ENCODE measurements at places on chromosomes 4 and X.
A peak's percentile ranks its signal among the peaks of the same experiment; 100 is the strongest.

- DNase-seq: no peak
Observed at GRCh38 chr4:83923341-83923740, 387.4 kb downstream of the GPAT3 start.

GRCh38 chr4:93066749-93067148 lies 761.8 kb upstream of the ATOH1 start:
- DNase-seq: no peak

DNA sequence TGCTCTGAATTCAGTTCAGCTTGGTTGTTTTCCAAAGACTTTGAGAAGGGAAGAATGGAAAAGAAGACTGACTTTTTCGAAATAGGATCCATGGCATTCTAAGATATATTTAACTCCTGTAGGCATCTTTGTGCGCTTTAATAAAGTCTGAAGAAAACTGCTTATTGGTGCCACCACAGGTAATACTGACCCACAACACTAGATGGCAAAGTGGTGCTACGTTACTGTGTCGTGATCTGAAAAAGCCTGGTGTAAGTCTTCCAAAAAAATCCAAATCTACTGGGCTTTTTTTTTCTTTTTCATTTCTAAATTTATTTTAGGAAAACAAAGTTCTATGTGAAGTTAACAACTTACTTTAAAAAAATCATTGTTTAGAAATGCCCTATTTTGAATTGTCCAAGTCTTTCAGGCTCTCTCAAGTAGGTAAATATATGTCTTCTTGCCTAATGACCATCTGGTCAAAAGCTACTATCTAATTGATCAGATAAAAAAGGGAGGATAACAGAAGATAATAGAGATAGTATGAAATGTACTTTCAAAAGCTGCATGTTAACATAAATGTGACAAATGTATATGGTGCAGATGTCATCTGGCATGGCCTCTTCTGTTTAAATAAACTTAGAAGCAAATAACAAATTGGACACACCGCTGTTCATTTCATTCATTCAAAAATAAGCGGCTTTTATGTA lies 47.0 kb upstream of the MID1IP1 start:
- DNase-seq: peak; percentile 38

- DNase-seq: no peak
Observed at GRCh38 chrX:118148737-118149136, 32.1 kb upstream of the KLHL13 start.

DNA sequence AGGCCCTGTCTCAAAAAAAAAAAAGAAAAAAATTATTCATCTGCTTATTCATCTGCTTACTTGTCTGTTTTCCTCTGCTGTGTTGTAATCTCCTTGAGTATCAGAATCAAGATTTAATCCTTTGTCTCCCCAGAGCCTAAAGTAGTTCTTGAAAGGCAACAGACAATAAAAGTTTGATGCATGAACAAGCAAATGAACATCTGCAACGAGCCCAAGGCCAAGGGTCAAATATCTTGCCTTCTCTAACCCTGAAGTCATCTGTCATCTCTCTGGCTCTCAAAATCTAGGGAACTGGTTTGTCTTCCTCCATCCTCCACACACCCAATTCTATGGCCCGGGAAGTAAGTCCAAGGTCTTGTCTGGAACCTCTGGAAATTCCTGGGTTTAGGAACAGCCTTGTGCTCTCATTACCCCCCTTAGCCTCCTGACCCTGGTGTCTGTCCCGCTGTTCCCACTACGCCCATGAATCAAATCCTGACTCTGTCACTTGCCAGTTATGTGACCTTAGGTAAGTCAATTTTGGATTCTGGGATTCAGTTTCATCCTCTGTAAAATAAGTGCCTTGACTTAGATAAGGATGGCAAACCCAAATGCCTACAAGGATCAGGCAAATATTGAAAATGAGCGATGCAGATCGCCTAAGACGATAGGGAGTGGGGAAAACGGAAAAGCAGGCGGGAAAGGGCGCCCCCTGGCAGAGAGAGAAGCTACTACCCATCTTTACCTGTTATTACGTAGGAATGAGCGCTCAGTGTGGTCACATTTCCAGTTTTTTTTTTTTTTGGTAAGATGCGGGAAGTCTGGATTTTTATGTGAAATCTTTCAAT lies 102.7 kb upstream of the DHX15 start:
- DNase-seq: no peak

DNA sequence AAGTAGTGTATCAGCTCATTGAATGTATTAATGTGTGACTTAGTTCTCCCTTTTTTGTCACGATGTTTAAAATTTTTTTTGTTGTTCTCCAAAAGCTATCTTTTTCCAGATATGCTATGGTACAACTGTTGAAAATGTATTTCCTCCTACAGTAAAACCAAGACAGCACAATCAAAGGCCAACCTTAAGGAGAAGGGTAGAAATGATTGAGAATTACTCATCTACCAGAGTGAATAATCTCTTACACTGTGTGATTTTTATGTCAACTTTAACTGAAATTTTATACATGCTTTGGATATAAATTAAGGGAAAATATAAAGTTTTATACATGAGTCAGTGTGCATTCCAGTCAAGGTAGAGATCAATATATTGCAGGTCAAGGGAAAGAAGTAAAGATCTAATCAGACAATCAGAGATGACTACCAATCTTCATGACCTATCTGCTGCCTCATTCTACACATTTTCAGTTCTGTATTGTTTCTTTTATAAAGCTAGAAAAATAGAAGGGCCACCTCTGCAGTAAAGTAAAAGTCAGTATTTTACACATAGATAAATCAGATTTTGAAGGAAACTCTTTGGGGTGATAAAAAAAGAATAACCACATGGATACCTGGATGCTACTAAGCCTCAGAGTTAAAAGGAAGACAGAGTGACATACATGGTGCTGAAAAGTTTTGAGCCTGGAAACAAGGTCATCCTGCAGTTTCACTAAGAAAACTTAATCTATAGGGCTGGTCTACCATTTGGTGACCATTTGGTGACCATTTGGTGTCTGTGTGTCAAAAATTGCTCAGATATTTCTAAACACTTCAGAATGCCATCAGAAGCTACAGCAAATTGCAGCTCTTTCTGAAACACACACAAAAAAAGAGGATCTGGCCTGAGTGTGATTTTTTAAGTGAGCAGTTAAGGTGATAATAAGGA lies 1.6 kb downstream of the FAM13A start:
- DNase-seq: no peak

DNA sequence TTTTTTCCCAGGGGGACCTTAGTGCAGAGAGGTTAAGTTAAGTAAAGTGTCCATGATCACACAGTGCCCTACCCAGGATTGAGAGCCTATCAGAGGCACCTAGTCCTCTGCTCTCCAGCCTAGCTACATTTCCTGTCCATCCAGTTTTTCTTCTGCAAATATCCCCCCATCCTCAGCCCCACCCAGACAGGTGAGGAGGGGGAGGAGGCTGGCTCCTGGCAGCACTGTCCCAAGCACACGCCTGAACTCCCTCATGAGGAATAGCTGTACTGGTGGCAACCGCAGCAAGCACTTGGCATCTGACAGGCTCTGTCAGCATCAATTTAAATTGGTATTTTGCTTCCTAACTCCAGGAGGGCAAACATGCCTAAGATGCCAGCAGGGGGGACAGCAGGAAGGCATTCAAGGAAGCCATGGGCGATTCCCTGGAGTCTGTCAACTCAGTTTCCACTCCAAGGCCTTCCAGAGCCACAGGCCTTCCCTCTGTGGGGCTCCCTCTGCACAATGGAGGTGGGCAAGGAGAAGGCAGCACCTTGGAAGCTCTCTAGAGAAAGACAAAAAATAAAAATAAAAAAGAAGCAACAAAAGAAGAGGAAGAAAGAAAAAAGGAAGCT lies 6.4 kb upstream of the FRMPD3 start:
- no peak for DNase-seq

DNA sequence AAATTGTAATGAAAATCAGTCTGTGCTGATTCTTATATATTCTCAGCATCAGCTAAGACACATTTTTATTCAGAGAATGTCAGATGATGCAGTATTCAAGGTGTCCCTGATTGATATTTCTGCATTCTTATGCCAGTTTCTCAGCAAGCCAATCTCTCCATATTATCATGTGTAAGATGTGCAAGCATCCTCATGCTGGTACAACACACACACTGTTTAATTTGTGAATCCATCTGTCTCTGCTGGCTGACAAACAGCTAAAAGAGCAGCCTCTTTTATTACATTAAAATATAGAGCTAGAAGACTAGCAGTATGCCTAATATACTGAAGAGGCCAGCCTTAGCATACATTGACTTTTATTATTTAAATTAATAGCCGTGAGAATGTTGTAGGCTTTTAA lies 502.9 kb upstream of the GNPDA2 start:
- DNase-seq: no peak

DNA sequence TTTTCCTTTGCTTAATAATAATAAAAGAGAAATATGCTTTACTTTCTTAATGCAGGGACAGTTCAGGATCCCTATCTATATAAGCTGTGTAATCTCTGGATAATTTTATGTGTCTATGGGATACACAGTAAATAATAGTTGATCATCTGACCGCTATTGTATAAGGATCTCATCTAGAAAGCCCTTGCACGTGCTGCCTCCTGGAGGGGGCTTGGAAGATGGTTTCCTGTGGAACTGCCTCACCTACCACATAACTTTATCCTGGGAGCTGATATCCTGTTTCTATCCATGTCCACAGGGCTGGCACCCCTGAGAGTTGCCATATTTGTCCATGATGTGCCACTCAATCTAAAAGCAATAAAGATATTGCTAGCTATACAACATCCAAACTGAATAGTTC lies 139.3 kb upstream of the FRMPD4 start:
- DNase-seq: no peak

DNA sequence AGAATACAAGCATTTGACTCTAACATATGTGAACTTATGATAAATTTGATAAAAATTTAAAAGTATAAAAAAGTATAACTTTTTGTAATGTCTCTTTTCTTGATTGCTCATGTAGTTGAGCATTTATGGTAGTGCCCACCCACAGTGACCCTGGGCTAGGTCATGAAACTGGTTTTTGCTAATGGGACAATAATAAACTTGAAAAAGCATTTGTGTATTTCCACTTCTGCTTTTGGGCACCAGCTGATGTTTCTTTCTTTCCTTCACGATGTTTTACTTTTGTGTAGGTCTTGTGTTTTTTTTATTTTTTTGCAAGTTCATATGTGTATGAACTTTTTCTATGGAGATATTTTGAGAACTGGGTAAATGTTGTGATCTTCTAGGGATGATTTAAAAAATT lies 313.1 kb downstream of the CBLL2 start:
- no peak for DNase-seq

DNA sequence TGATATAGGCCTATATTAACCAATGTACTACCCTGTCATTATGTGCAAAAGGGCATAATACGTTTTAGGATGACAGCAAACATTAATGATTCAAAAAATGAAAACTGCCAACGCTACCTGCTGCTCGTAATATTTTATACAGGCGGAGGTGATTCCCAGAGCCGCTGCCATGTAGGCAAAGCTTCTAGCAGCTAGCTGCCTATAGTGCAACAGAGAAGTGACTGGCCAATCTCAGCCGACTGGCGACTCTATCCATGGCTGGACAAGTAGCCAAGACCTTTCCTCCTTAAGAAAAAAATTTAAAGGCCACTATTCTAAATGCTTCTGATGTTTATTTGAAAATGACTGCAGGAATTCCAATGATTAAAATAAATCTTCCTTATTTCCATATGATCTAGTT lies 1.9 kb downstream of the PPARGC1A start:
- no peak for DNase-seq

GRCh38 chrX:41665686-41666085 lies 23.1 kb upstream of the GPR34 start:
- no peak for DNase-seq

DNA sequence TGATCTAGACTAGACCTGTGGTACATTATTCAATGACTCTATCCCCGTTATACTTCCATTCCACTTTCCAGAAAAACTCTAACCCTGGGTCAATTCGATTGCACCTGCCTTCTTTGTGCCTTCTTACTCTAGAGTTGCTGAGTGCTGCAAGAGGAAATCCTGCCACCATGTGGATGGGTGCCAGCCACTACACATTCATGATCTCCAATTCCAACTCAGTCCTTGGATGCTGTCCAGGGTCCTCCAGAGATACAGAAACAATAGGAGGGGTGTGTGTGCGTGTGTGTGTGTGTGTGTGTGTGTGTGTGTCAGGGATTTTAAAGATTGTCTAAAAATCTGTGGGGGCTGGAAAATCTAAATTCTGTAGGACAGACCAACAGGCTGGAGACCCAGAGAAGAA lies 42.9 kb upstream of the INTS6L start:
- peak; percentile 44 for DNase-seq

DNA sequence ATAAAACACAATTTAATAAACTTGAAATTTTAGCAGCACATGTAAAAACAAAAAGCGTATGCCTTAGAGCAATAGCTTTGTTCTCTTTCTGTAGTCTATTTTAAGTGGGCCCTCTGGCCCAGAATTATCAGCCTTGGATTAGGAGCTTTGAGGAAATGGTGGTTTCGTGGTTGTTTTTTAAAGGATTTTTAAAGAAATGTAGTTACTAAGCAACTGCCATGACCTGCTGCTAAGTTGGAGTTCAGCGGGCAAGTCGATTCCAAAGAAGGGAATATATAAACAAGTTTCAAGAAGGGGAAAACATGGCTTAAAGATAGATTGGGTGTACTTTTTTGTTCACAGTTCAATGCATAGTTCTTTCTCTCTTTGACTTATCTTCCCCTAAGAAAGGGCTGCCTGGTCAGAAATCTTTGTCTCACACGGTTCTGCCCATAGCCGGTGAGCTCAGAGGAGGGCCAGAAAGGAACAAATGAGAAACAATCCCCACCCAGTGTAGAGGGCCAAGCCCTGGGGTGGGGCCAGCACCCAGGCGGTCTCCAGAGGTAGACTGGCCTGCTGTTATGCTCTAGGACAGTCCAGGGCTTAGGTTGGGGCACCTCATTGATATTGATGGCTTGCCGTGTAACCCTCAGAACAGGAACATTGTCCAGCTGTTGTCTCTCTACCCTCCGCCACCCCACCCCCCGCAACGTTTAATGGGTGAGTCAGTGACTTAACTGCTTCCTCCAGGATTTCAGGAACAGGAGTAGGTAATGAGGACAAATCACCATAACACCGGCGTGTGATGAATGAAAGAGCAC lies 32.5 kb downstream of the DLG3 start:
- no peak for DNase-seq

- DNase-seq: no peak
Observed at GRCh38 chr4:123339507-123340380, 56.9 kb upstream of the SPRY1 start.

GRCh38 chrX:41796577-41796976 lies 72.6 kb downstream of the GPR82 start:
- no peak for DNase-seq

DNA sequence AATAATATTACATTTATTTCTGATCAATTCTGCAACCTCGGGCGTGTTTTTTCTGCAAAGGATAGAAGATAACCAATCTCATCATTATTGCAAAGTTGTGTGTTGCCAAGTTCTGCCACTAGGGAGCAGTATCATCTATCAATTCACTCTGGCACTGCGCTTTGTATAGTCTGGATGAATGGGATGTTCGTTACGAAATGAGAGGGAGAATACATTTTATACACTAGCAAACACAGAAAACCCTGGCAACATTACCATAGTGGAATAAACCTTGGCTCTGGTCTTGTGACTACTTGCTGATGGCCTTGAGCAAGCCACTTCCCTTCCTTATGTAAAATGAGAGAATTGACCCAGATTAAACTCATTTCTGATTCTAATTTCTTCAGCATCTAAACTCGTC lies 97.5 kb upstream of the ZNF518B start:
- peak; percentile 56 for DNase-seq

GRCh38 chr4:167000141-167000852 lies 234.0 kb downstream of the SPOCK3 start:
- DNase-seq: no peak

GRCh38 chrX:132631579-132632232 lies 142.9 kb upstream of the MBNL3 start:
- DNase-seq: peak; percentile 19

GRCh38 chr4:107654694-107655093 lies 65.3 kb downstream of the PAPSS1 start:
- DNase-seq: no peak

GRCh38 chr4:32519060-32519459 lies 1798.9 kb downstream of the PCDH7 start:
- DNase-seq: peak; percentile 8
